ENCODE measurements at places on chromosomes 6 and 20. TPM values are rescaled to one million over a fixed set of nuclear protein-coding genes. Genes with fewer than 3 reads are reported as not detected.

Gene HAO1
- 0.23 TPM for total RNA-seq

Gene GSTA2
- 95.4 TPM for total RNA-seq

Gene TPD52L1
- 25.4 TPM for total RNA-seq

Gene COL20A1
- total RNA-seq = not detected

Gene OR2H1
- not detected for total RNA-seq

Gene CD93
- 4.5 TPM for total RNA-seq

Gene HLA-DRA
- total RNA-seq = 16.3 TPM

GRCh38 chr20:22453244-22454080 is 130.9 kb downstream of the FOXA2 start:
- no peaks in the 10 kb centered on the region for H3K4me1 ChIP-seq
- H3K27ac ChIP-seq = no peak overlapping the region
- H3K36me3 ChIP-seq = no peaks in the 10 kb centered on the region
- no peaks in the 10 kb centered on the region for H3K27me3 ChIP-seq
- no peak for DNase-seq
- no peak overlapping the region for H3K4me3 ChIP-seq

- H3K4me3 ChIP-seq = no peak overlapping the region
- H3K27me3 ChIP-seq = no peaks in the 10 kb centered on the region
- no peak overlapping the region for H3K27ac ChIP-seq
- DNase-seq = no peak
Measured at GRCh38 chr6:50213146-50213545, 163.4 kb upstream of the DEFB112 start.

GRCh38 chr20:62198496-62198895 is 15.7 kb downstream of the MTG2 start:
- no peaks in the 10 kb centered on the region for H3K27me3 ChIP-seq
- H3K27ac ChIP-seq = no peak overlapping the region
- H3K4me1 ChIP-seq = no peaks in the 10 kb centered on the region
- no peak overlapping the region for H3K4me3 ChIP-seq
- no peak for DNase-seq
- peaks cover 16% of the 10 kb centered on the region for H3K36me3 ChIP-seq

GRCh38 chr6:10518557-10519407 is 2.4 kb upstream of the GCNT2 start:
- DNase-seq = no peak
- peak overlapping the region; percentile 46 for H3K27ac ChIP-seq
- no peaks in the 10 kb centered on the region for H3K27me3 ChIP-seq
- no peaks in the 10 kb centered on the region for H3K36me3 ChIP-seq
- H3K4me3 ChIP-seq = no peak overlapping the region
- no peaks in the 10 kb centered on the region for H3K4me1 ChIP-seq

- no peaks in the 10 kb centered on the region for H3K4me1 ChIP-seq
- no peaks in the 10 kb centered on the region for H3K36me3 ChIP-seq
- no peak overlapping the region for H3K27ac ChIP-seq
- no peak overlapping the region for H3K4me3 ChIP-seq
Measured at GRCh38 chr20:12053353-12053752, 135.7 kb downstream of the BTBD3 start.

DNA sequence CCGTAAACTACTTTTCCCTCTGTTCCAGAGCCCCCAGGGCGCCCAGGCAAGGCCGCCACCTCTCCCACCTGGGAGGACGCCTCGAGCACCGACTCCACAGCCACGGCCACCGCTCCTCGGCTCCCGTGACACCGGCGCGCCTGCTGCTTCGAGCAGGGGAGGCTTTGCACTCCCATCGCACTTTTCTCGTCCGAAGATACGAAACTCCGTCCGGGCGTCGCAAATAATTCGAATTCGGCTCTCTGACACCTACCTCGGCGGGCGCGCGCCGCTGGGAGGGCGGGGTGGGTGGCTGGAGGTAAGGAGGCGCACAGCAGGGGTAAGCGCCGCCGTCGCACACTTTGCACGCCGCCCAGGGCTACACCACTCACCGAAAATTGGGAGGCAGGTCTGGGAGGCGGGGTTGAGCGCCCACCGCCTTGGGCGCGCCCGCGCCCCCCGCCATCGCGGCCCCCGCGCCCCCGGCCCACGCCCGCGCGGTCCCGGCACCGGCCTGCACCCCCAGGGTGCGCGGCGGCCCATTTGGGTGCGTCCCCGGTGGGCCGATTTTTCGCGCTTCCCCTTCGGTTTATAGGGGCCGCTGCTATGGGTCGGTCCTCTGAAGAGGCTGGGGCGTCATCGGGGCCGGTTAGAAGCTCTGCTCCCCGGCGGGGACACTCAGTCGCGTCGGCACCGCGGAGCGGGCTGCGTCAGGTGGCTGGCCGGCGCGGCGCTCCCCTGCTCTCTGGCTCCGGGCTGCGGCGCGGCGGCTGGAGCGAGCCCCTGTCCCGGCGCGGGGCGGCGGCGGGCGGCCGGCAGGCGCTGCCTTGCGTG is 36.2 kb downstream of the GNAS start:
- H3K27ac ChIP-seq = peak overlapping the region; percentile 98
- peak; percentile 81 for DNase-seq
- peak overlapping the region; percentile 68 for H3K4me3 ChIP-seq
- H3K4me1 ChIP-seq = peaks cover 7% of the 10 kb centered on the region

DNA sequence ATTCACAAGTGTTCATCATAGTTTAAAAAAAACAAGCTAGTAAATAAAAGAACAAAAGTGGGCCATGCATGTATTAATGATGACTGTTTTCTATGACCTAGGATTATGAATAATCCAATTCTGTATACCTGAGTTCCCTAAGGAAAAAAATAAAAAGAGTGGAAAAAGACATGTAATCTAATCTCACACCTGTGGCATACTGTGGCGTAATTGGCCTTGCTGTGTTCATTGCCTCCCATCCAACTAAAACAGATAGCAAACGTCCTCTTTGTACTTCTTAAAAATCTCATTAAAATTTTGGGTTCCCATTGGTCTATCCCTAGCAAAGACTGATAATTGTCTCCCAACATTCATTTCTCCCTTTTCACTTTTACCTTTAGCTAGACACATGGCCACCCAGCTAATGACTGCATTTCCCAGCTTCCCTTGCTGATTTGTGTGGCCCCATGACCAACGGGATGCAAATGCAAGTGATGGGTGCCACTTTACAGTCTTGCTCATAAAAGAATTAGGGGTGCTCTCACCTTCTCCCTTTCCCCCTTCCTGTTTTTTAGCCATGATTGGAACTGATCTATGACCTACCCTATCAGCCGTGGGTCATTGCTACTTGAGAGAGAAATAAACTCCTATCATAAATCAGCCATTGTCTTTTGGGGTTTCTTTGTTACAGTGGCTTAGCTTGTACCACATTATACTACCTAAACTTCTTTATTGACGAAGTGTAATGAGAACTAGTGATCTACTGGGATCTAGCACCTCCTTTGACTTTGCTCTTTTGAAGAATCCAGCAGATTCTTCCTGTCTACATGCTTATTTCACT is 32.0 kb upstream of the TBC1D22B start:
- H3K27me3 ChIP-seq = no peaks in the 10 kb centered on the region
- no peaks in the 10 kb centered on the region for H3K36me3 ChIP-seq
- DNase-seq = no peak
- H3K4me3 ChIP-seq = no peak overlapping the region

Measured in pancreas (tissue), 10 donors.